ENCODE measurements at places on chromosomes 16 and 17. TPM values are rescaled to one million over a fixed set of nuclear protein-coding genes. Genes with fewer than 3 reads are reported as not detected.

SULT1A1 gene
- 7.5 TPM for total RNA-seq

MT1M gene
- 2.0 TPM for total RNA-seq

TBC1D26 gene
- total RNA-seq: not detected

TBC1D3G gene
- not detected for total RNA-seq

PLXDC1 gene
- 0.40 TPM for total RNA-seq

GRAPL gene
- total RNA-seq: 0.25 TPM

NLGN2 gene
- 2.5 TPM for total RNA-seq

MVP gene
- 440 TPM for total RNA-seq

ANKRD40CL gene
- not detected for total RNA-seq

KATNIP gene
- total RNA-seq: 26.4 TPM

MPP3 gene
- 6.7 TPM for total RNA-seq

SRP68 gene
- total RNA-seq: 29.2 TPM

EPOP gene
- 0.26 TPM for total RNA-seq

MPP2 gene
- total RNA-seq: 2.0 TPM

C16orf74 gene
- 7.0 TPM for total RNA-seq

DNAAF8 gene
- total RNA-seq: 1.1 TPM

ATP2A3 gene
- 2.0 TPM for total RNA-seq

PDILT gene
- total RNA-seq: not detected

RAD51C gene
- total RNA-seq: 23.5 TPM

SNX20 gene
- not detected for total RNA-seq

GNG13 gene
- not detected for total RNA-seq

TMIGD1 gene
- total RNA-seq: not detected

All from aortic smooth muscle cell (primary cell).